ENCODE measurements at places on chromosomes 1 and 21.

GRCh38 chr1:97551113-97551512 lies 369.7 kb downstream of the DPYD start:
- DNase-seq, result no peak

DNA sequence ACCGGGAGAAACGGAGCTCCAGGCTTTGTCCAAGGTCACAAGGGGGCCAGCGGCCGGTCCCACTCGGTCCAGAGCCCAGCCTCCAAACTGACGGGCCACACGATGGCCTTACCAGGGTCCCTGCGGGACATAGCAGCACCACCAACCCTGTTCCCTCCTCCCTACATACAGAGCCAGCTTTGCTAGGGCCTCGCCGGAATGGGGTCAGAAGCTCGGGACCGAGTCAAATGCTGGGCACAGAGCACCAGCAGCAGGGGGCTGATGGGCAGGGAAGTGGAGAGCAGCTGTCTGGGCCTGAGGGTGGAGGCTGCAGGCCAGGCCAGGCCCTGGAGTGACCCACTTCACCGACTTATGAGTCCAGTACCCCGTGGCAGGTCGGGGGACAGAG lies 14.9 kb upstream of the TTC39A start:
- no peak for DNase-seq

GRCh38 chr1:2860476-2861142 lies 59.1 kb upstream of the TTC34 start:
- no peak for DNase-seq

DNA sequence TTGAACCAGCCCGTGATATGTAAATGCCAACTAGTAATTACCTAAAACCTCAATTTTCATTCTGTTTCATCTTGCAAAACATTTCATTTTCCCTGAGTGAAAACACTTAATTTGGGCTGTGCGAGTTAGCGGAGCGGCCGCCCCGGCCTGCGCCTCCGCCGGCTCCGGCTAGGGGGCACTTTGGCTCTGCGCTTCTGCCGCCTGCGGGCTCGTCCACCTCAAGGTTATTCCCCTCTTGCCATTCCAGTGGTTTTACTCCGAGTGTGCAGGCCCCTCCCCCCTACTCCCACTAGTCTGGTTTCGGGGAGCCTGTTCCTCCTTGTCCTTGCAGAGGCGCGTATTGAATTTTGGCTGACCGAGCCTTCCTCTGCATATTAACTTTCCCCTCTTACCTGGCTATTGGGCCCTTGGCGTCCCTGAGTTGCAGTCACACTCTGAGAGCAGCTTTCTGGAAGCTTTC lies 55.6 kb downstream of the PEX14 start:
- DNase-seq, result no peak

All from heart right ventricle (tissue), 16 donors.